ENCODE measurements at places on chromosomes 13 and 19.

DNA sequence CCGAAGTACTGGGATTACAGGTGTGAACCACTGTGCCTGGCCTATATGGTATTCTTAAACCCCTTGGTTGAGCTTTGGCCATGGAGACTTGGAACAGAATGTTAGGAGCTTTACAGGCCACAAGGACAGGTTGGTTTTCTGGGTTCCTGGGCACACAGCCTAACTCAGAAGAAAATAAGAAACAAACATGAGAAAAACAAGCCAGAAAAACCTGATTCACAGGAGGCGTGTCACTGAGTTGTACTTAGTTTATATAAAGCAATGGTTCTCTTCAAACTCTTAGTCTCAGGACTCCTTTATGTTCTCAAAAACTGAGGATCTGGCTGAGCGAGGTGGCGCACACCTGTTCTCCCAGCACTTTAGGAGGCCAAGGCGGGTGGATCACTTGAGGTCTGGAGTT, 125.1 kb upstream of the SPATA13 start:
- no peak overlapping the region for H3K27ac ChIP-seq
- H3K27me3 ChIP-seq: no peaks in the 10 kb centered on the region
- DNase-seq: no peak

- no peak overlapping the region for H3K4me3 ChIP-seq
- peaks cover 37% of the 10 kb centered on the region for H3K4me1 ChIP-seq
- DNase-seq: peak; percentile 57
- H3K36me3 ChIP-seq: no peaks in the 10 kb centered on the region
These were observed 22.1 kb downstream of the WTIP start for GRCh38 chr19:34503531-34504272.

DNA sequence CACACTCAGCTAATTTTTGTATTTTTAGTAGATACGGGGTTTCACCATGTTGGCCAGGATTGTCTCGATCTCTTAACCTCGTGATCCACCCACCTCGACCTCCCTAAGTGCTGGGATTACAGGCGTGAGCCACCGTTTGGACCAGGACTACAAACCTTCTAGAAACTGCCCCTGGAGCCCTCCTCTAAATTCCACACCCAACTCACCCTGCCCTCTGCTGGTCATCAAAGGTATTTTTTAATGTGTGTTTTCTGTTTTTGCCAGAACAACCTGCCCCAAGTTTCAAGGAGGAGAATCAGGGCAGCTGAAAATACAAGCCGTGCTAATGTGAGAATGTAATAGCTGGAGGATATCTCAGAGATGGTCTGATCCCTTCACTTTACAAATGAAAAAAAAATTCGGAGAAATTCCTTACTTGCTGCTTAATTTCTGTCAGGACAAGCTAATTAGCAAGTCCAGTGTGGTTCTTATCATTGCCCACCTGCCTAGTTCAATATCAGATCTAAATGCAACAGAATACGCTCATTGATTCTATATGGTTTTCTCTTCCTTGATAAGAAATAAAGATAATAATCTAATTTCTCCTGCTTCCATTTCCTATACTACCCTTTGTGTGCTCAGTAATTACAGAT, 4.1 kb downstream of the ATP8A2 start:
- DNase-seq: no peak
- no peak overlapping the region for H3K4me3 ChIP-seq

DNA sequence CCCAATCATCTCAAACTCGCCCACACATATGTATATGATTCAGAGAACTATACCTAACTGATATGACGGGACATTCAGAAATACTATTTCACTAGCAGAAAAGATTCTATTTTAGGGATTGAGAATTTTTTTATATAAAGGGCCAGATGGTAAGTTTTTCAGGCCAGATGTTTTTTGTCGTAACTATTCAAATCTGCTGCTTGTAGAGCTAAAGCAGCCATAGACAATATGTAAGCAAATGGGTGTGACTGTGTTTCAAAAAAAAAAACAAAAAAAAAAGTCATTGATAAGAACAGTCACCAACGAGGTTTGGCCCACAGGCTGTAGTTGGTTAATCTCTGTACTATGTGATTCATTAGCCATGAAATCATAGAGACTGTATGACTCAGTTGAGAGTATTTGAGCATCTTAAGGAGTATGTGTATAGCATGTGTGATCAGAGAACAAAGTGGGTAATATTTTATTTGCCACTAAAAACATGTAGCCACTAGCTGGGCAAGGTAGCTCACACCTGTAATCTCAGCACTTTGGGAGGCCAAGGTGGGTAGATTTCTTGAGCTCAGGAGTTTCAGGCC, 2724.7 kb downstream of the PCDH9 start:
- no peak overlapping the region for H3K27ac ChIP-seq
- no peaks in the 10 kb centered on the region for H3K27me3 ChIP-seq
- H3K4me3 ChIP-seq: no peak overlapping the region
- H3K36me3 ChIP-seq: no peaks in the 10 kb centered on the region
- no peak for DNase-seq
- H3K4me1 ChIP-seq: no peaks in the 10 kb centered on the region

DNA sequence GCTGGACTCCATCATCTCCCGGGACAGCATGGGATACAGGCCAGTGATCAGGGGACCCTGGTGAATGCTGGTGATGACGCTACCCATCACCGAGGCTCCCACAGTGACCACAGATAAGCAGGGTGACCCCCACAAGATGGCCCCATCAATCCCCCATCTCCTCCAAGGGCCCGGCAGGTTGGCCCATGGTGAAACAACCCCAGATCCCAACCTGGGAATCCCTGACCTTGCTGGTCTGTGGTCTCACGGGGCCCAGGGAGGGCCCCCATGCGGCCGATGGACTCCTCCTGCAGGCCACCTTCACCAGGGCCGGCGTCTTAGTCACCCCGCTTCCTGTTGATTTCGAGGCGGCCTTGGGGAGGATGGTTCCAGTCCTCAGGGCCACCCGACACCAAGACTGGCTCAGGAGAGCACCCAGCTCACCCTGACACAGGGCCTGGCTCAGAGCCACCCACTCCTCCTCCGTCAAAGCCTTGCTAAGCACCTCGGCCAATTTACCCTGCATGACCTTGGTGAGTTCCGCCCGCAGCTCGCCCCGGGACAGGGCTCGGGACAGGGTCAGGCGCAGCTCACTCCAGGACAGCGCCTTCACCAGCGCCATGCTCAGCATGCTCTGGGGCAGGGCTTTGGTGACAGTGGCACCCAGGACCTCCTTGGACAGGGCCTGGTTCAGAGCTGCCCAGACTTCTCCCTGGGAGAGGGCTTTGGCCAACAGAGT, 10.0 kb downstream of the IQCN start:
- DNase-seq: no peak
- no peaks in the 10 kb centered on the region for H3K4me1 ChIP-seq
- peaks cover 19% of the 10 kb centered on the region for H3K36me3 ChIP-seq
- no peaks in the 10 kb centered on the region for H3K27me3 ChIP-seq
- no peak overlapping the region for H3K4me3 ChIP-seq
